ENCODE measurements at places on chromosomes 2 and 18.

GRCh38 chr2:2919574-2920365 lies 457.8 kb downstream of the EIPR1 start:
- no peak for DNase-seq

GRCh38 chr2:181904022-181904632 lies 12.6 kb downstream of the ITPRID2 start:
- peak; percentile 58 for DNase-seq

DNA sequence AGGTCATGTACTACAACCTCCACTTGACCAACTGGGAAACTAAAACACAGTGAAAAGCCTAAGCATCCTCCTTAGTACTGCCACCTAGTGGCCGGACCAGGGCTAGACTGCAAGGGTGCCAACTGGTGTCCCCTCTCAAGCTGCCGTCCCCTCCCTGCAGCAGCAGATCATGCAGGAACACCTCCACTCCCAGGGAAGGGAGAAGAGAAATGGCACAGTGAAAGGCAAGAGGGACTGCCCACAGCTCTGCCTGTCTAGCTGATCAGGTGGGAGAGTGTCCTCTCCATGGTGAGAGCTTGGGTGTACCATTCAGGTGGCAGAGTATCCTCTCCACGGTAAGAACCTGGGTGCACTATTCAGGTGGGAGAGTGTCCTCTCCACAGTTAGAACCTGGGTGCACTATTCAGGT lies 78.1 kb downstream of the AAK1 start:
- peak; percentile 64 for DNase-seq

- DNase-seq: peak; percentile 94
These were observed 162.0 kb downstream of the RTP5 start for GRCh38 chr2:242031481-242032019.

DNA sequence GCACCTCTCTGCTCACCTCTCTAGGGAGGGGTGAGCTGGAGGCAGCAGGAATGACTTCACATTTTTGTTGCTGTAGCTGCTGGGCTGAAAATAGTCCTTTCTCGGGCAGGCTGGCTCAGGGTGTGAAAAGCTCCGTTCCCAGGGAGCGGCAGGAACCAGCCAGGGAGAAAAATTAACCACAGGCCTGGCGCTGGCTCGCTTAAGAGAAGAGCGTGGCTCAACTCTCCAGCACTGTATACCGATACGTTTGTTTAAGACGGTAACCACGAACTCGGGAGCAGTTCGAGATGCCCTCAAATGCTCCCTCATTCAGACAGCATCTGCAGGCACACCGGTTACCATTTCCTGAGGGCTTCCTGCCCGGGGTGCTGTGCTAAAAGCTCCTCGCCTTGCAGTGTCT lies 129.6 kb downstream of the CELF4 start:
- no peak for DNase-seq

GRCh38 chr2:74587664-74588277 lies 33.3 kb downstream of the DOK1 start:
- DNase-seq: peak; percentile 81

DNA sequence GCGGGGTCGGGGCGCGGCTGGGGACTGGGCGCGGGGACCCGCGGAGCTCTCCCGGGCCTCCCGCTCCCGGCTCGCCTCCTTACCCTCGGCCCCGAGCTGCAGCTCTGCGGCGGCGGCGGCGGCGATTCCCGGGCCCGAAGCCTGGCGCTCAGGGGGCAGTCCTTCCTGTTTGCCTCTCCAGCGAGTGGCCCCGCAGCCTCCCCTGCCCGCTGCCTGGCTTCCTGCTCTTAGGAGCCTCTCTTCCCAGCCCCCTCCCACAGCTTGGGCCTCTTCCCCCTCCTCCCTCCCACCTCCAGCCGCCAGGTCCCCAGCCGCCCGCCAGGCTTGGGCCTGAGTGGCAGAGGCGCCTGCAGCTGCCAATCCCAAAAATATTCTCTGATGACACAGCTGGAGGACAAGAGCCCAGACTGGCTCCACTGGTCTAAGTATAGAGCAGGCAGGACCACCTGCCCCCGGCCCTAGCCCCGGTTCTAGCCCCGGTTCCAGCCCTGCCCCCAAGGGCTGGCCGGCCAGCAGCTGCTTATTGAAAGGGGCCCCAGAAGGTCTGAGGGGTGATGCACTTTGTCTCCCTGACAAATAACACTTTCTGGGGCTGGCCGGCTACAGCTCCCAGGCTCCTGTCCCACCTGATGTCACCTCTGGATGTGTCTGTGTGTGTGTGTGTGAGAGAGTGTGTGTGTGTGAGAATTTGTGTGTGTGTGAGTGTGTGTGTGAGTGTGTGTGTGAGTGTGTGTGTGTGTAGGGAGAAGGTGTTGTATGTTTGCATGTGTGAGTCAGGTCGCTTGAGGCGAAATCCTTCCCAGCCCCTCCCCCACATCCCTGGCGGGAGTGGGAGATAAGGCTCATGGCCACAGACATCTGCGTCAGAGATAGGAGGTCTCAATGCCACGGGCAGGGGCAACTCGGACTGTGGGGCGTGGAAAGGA lies at the start of gene OBSL1:
Gene OBSL1 (minus strand): TSS at position 229 of the 926 bp plus-strand sequence. CDS start 307 bp downstream, outside the sequence.
- peak; percentile 69 for DNase-seq

GRCh38 chr2:168897449-168897848 lies 3.6 kb upstream of the G6PC2 start:
- DNase-seq: no peak

- DNase-seq: no peak
These were observed 194.8 kb downstream of the ZNF804A start for GRCh38 chr2:184793176-184793575.

DNA sequence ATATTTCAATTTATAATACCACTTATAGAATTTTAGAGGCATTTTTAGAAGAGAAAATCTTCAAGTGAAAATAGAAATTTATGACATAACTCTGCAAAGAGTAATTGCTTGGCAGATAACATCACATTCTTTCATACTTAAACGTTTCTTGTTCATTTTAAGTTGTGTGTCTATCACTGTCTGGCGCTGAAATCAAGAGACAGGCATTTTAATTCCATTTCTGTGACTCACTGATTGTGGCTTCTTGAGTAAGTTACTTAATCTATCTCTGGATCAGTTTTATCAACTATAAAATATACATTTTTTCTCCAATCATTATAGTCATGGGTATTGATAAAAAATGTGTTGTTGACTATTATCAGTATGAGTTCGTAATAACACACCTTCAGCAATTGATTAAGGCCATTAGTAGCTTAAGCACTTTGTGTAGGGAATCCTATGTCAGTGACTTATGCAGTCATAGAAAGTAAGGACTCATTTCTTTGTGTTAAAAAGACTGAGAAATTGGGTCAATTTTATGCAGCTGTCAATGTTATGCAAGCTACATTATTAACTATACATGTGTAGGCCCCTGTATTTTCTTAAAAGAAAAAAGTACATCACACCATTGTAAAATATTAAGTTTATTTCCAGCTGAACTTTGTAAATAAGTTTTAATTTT lies 497.3 kb downstream of the CCDC85A start:
- peak; percentile 83 for DNase-seq

- peak; percentile 1 for DNase-seq
These were observed 552.0 kb upstream of the NRP2 start for GRCh38 chr2:205130111-205130829.

- no peak for DNase-seq
These were observed 326.7 kb downstream of the DPP10 start for GRCh38 chr2:114769110-114769509.

- no peak for DNase-seq
These were observed 241.7 kb upstream of the DOK6 start for GRCh38 chr18:69158944-69159343.

DNA sequence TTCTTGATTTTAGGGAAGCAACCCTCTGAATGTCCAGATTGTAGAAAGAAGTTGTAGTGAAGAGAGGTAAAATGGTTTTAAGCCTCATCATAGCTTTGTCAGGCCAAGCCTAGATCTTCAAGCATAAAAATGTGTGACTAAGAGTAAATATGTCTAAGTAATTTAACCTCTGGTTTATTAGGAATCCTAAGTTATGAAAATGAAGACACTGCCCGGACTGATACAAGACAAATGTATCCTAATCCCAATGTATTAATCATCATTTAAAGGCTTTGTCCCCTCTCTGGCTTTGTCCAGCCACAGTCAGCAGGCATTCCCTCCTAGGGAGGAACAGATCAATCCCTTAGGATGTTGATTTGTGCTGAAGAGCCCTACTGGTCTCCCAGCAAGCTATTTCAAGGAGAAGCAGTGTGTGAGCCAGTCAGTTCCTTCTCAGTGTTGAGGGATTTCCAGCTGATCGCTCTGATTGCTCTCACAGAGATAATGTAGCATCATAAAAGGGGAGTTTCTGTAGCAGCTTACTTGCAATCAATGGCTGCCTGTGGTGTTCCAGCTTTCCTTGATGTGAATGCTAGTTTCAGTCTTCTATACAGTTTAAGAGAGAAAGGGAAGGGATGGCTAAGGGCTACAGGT lies 796.1 kb downstream of the EPHA4 start:
- peak; percentile 1 for DNase-seq

- DNase-seq: no peak
These were observed 193.7 kb upstream of the PIEZO2 start for GRCh38 chr18:11343096-11343495.

DNA sequence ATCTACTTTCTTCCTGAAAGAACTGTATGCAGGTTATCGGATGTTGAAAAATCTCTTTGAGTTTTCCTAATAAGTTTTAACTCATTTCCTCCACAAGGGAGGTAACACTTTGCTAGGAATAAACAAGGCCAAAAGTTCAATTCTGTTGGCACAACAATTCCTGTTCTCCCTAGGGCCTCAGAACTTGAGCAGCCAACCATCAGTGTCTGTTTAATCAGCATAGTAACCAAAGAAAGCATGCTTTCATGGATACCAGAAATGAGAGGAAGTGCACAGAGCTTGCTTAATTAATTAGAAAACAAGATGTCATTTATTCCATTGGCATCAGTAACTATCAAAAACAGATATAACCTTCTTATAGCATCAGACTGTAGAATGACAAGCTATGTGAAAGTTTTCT lies 503.2 kb upstream of the CNTNAP5 start:
- no peak for DNase-seq

- DNase-seq: no peak
These were observed 50.6 kb downstream of the NCOA1 start for GRCh38 chr2:24541621-24542020.

DNA sequence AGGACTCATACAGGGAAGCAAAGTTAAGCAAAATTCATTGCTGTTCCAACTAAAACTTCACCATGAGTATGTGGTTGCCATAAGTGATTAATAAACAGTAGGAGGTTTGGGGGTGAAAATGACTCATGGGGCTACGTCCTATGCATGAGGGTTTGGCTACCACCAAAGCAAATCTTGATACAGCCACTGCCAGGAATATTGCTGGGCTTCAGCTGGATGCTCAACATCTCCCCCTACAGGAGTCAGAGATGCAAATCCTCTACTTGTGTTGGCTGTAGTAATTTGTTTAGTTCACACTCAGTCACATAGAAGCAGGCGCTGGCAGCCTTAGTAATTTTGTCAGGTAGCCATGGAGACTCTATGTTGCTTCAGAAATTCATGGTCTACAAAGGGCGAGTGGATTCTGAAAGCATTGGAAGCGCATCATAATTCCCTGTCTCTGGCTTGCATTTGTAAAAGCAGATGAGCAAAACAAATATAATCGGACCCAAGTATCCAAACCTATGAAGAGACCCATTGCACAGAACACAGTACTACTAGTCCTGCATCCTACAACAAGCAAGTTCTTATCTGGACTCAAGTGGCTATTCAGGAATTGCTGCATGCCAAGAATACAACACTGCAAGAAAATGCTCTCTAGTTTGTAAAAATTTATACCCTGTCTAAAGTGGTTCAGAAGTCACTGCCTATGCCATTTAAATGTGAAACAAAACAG lies 76.0 kb downstream of the CD28 start:
- DNase-seq: peak; percentile 97

DNA sequence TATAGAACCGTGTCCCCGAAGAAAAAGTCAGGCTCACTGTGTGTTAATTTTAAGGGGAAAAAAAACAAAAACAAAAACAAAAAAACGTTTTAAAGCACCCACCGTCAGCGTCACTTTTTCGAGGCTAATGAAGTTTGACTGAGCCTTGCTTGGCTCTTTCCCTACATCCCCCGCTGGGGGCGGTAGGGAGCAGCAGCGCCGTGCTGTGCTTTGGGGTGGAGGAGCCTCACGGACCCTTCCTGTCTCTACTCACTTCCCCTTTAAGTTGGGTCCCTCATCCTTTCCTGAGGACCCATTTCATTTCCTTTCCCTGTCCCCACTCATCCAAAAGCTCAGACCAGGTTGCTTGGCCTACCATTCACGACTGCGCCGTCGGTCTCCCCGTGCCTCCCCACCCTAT lies 82.8 kb upstream of the RPL31 start:
- no peak for DNase-seq

DNA sequence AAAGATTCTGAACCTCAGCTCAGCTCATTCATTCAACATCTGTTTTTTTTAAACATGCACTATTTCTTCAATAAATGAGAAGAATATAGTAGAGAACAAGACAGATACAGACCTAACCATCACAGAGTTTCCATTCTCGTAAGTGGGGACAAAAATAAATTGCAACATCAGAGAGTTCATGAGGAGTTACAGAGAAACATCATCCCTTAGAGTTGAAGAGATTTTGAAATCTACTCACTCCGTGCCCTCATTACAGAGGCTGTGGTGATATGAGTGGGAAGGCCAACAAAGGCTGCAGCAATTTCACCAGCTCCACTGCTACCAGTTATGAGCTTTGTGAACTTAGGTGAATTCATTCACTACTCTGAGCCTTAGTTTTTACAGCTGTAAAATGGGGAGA lies 399.3 kb downstream of the BCL11A start:
- no peak for DNase-seq

DNA sequence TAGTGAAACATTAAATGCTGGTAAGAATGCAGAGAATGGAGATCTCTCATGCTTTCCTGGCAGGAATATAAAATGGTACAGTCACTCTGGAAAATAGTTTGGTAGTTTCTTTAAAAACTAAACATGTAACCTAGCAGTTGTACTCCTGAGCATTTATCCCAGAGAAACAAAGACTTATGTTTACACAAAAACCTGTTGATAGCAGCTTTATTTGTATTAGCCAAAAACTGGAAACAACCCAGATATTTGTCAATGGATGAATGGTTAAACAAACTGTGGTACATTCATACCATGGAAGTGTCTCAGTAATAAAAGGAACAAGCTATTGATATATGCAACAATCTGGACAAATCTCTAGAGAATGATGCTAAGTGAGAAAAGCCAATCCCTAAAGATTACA lies 81.7 kb upstream of the CTAGE1 start:
- no peak for DNase-seq

DNA sequence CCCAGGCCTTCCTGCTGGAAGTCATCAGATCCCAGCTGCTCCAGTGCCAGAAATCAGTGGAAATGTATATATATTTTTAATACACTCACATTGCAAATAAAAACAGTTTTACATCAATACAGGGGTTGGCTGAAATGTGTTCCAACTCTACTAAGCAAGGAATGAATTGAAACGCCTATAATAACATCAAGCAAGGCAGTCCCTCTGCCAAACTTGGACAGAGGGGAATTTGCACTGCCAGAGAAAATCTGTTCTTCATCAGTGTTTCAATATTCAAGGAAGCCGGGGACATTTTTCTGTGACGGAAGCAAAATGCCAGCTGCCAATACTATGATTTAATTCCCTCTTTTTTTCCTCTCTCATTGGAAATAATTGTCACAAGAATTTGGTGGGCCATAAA lies 335.3 kb downstream of the TNS1 start:
- DNase-seq: no peak
